ENCODE measurements at places on chromosomes 7 and 10.
A peak's percentile ranks its signal among the peaks of the same experiment; 100 is the strongest.

DNA sequence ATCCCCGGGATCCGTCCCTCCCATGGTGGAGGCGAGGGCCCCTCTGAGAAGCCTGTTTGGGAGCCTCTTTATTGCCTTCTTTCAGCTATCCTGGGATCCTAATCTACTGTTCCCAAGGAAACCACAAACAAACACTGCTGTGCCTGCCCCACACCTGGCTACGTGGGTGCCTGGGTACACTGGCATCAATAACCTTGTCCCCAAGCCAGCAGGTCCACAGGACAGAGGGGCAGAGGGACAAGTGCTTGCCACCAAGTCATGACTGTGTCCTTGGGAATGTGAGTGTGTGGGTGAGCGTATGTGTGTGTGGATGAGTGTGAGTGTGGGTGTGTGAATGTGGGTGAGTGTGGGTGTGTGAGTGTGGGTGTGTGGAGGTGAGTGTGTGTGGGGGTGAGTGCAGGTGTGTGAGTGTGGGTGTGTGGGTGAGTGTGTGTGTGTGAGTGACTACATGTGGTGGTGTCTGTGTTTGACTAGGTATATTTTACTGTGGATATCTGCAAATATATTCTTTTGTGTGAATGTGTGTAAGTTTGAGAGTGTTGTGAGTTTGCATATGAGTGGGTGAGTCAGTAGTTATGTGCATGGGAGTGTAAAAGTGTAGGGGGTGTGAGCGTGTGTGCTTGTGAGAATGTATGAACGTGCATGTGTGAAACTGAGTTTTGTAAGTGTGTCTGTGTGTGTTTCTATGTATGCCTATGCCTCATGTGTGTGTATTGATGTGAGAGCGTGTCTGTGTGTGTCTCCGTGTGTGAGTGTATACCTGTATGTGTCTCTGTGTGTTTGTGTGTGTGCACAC lies 96.1 kb downstream of the TNS3 start:
- DNase-seq, result no peak

DNA sequence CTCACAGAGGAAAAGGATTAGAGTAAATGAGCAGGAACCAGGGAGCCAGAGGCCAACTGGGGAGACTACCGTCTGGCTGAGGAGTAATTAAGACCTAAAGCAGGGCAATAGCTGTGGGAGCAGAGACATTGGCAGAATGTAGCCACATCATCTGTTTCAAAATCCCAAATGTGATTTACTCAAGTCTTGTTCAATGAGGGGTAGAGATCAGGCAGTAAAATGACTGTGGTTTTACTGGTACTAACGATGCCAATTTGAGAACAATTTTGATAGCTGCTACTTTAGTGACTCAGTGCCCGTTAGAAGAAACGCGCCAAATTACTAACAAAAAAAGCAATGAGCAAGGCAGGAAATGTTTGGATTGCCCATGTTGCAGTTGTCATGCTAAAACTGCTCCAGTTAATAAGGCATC lies 12.7 kb upstream of the MIOS start:
- DNase-seq, result peak; percentile 31

GRCh38 chr7:150737265-150738055 lies at the start of gene GIMAP5:
Gene GIMAP5 (plus strand): TSS chr7:150737418. CDS start chr7:150740885, 3,467 bp downstream.
- DNase-seq, result no peak

DNA sequence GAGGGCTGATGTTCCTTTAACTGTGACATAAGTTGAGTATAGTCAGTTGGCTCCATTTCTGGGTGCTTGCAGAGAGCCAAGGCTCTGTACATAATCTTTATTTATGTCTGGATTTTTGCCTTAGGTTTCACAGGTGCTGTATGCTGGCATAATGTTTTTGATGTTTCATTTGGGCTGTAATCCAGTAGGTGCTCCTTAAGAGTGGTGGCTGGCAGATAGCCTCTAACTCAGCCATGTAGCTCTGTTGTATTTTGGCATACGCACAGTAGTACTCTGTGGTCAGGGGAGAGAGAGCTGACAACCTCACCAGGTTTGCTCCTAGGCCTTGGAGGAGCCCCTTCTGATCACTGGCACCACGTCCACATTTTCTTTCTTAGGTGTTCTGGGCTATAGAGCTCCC lies 61.1 kb downstream of the RNF133 start:
- DNase-seq, result no peak

DNA sequence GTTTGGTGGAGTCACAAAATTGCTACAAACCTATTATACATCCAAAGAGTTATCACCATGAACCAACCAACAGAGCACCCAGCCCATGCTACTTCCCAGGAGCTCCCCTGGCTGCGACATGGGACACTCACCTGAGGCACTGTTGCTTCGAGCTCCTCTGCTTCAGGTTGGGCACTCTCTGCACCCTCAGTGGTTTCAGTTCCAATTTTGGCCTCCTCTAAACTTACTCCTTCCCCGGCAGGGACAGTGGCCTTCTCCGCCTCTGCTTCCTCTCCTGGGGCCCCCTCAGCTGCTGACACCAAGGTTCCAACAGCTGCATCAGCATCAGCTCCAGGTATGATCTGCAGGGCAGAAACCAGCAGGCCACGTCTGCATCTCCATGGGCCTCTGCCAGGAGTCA lies 120.4 kb upstream of the TARP start:
- DNase-seq, result no peak

DNA sequence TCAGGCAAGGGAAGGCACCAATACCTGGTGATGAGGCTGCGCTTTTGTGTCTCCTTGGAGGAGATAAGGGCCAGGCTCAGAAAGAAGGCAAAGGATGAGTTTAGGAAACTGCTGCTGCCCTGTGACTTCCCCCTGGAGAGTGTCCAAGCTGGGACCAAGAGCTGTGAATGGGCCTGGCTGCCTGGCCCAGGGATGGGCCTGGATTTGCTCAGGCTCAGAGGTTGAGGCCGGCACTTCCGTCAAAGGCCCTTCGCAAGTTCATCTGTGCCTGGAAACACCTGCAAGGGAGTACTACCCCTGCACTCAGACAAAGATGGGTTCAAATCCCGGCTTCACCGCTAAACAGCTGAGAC lies 50.5 kb upstream of the NANOS1 start:
- DNase-seq, result peak; percentile 20

DNA sequence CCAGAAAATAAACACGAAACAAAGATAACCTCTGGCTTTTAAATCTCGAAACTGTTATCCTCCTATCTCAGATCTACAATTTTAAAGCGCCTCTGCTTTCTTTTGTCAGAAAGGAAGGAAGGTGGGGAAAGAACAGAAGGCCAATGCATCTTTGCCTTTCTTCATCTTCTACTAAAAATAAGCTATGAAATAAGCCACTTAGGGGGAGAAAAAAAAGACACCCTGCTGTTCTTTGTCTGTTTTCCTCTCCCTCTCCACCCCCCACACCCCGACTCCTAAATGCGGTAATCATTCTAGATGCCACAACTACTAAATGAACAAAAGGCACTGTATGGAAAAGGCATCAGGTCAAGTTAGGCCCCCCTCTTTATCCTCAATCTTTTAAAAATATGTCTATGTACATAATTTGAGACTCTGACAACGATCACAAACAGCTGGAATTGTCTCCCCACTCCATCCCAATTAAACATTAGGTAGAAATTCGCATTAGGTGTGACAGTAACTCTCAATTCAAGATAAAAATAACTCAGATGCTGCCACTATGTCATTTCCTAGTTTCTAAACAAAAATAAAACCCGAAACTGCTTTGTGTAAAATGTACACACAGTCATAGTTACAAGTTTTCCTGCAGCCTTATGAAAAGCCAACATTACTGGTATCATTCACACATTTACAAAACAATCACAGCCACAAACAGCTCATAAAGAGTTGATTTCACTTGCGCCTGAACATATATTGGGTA lies 2.4 kb downstream of the UBE2H start:
- DNase-seq, result no peak

- DNase-seq, result no peak
Observed at GRCh38 chr7:77525231-77525630, 11.9 kb upstream of the PTPN12 start.

DNA sequence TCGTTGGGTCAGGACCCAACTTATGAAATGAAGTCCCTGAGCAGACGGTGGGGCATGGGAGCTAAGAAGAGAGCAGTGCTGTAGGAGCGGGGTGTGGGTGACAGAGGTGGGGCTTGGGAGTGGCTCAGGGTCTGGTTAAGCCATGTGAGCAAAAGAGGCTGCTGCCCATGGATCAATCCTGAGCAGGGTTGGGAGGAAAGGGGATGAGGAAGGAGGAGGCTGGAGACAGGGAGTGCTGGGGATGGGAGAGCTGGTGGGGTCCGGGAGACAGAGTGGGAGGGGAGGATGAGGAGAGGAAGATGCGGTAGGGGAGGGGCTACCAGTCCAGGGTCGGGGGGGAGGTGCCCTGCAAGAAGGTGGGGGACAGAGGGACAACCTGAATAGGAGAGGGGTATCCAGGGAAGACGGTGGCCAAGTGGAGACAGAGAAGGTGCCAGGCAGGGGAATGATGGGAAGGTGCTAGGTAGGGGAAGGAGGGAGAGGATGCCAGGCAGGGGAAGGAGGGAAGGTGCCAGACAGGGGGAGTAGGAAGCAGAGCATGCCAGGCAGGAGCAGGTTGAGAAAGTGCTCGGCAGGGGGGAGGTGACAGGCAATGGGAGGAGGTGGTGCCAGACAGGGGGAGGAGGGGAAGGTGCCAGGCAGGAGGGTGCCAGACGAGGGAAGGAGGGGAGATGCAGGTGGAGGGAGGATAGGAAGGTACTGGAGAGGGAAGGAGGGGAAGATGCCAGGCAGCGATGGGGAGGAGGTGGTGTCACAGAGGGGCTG lies 27.5 kb upstream of the SMARCD3 start:
- DNase-seq, result no peak

Measured in SJSA1 (cell line).